ENCODE measurements at places on chromosomes 2 and 18. TPM values are rescaled to one million over a fixed set of nuclear protein-coding genes. Genes with fewer than 3 reads are reported as not detected.

DNA sequence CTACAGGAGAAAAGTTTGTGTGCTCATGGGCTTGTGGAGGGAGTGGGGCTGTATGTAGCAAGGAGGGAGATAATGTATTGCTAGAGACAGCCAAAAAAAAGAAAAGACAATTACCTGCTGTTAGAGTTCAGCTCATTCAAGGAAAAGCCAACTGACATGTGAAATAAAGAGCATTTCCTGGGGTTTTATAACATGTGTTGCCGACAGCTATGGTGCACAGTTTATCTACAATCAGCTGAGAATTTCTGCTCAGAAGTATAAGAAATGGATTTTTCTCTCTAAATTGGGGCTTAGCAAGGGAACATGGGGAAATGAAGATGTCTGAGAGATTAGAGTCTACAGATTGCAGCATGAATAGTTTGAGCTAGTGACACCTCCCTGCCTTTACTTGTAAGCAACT lies 674.1 kb downstream of the SUCLG1 start:
- DNase-seq: no peak

DNA sequence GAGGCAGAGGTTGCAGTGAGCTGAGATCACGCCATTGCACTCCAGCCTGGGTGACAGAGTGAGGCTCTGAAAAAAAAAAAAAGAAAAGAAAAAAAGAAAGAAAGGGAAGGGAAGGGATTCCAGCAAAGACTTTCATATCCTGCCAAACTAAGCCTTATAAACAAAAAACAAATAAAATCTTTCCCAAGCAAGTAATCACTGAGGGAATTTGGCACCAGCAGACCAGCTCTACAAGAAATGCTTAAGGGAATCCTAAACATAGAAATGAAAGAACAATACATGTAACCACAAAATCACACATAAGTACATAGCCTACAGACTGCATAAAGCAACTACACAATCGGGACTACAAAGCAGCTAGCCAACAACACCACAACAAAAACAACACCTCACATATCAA lies 79.1 kb downstream of the TRABD2A start:
- no peak for DNase-seq

- DNase-seq: peak; percentile 87
Measured at GRCh38 chr2:25314514-25315315, 27.0 kb downstream of the DNMT3A start.

DNA sequence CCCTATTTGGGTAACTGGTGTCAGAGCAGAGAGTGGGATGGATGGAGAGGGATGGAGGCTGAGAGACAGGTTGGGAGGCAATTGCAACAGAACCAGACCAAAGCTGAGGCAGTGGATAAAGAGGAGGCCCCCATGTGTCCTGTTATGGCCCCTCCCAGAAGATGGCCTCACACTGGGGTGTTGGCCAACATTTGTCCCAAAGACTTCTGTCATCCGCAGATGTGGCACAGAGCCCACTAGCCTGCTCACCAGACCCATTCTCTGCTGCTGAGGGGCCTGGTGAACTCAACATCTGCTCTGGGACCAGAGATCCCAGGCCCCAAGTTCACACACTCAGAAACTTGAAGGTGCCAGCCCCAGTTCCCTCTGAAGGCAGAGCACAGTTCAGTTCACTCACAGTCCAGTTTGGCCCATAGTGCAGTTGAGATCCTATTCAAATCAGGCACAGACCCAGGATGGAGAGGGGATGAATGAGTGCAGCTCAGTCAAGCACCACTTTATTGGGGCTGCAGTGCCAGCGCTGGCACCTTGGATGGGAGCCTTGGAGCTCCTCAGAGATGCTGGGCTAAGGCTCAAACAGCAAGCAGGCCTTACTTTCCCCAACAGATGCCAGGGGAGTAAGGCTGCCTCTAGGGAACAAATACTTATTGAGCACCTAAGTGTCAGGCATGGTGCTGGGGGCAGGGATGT lies 189.2 kb downstream of the ZBTB7C start:
- DNase-seq: no peak

DNA sequence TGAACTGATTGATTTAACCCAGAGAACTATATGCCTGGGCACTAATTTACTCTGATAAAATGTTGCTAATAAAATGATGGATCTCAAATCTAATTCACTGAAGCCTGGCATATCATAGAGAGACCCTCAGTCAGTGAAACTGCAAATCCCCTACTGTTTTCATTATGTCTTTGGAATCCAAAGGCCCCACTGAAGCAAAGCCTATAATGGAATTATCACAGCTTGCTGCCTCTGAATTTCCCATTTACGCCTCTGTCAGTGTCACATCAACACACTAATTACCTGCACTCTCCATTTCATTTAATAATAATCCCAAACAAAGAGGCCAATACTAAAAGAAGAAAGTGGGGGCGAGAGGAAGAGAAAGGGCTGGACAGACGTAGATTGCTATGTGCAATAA lies 470.9 kb downstream of the MBD2 start:
- no peak for DNase-seq

GRCh38 chr18:79571211-79572092 lies 108.2 kb upstream of the CTDP1 start:
- no peak for DNase-seq

DNA sequence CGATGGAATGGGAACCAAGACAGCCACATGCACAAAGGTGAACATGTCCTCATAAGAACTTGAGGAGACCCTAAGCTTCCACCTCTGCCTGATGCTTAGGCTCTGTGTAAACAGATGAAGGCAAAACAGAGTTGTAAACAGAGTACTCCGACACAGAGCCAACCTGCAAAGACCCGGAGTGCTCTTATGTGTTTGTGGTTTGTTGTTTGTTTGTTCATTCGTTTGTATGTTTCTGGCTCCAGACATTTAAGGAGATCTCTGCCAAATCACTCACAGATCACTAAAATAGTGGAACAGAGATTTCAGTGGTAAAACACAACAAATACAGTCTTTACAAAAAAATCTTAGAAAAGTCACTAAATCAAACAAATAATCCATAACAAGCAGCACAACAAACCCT lies 294.9 kb downstream of the EIPR1 start:
- no peak for DNase-seq

DNA sequence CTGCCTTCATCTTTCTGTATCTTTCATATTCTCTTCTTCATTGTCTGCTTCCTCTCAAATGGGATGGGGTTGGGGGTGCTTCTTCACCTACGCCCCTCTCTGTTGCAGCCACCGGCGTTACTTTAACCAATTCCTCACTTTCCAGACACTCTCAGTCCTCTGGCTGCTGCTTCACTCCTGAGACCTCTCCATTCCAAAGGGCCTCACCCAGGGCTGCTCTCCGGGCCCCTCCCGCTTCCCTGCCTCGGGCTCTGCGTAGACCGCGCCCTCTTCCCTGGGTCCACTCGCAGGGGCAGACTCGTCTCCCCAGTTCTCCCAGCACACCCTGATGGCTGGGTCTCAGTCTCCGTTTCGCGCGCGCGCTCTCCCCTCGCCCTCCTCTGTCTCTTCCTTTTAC lies 926 bp downstream of the SERPINB8 start:
- DNase-seq: peak; percentile 45

DNA sequence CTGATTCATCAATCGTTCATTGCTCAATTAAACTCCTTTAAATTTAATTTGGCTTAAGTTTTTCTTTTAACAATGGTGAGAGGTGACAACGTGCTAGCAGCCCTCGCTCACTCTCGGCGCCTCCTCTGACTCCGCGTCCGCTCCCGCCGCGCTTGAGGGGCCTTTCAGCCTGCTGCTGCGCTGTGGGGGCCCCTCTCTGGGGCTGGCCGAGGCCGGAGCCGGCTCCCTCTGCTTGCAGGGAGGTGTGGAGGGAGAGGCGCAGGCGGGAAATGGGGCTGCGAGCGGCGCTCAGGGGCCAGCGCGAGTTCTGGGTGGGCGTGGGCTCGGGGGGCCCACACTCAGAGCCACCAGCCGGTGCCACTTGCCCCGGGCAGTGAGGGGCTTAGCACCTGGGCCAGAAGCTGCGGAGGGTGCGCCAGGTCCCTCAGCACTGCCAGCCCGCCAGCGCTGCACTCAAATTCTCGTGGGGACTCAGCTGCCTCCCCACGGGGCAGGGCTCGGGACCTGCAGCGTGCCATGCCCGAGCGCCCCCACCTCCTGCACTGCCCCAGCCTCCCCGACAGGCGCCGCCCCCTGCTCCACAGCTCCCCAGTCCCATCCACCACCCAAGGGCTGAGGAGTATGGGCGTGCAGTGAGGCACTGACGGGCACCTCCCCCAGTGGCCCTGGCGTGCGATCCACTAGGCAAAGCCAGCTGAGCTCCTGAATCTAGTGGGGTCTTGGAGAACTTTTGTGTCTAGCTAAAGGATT lies 19.6 kb downstream of the ANKMY1 start:
- DNase-seq: no peak

DNA sequence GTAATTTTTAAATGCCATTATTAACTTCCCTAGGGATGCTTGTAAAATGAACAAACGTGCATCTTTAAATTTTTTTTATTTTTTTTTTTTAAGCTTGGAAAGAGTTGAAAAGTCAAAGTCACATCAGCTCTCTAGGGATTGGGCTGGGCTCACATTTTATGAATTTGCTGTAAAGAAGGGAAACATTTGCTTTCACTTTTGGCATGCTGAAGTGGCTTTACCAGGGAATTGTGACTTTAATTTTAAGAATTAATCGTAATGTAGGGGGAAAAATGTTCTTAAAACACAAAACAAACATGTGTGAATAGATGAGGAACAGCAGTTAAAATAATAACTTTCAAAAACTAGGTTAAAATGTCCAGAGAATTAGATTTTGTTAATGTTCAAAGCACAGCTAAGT lies 123.0 kb downstream of the AGAP1 start:
- no peak for DNase-seq

DNA sequence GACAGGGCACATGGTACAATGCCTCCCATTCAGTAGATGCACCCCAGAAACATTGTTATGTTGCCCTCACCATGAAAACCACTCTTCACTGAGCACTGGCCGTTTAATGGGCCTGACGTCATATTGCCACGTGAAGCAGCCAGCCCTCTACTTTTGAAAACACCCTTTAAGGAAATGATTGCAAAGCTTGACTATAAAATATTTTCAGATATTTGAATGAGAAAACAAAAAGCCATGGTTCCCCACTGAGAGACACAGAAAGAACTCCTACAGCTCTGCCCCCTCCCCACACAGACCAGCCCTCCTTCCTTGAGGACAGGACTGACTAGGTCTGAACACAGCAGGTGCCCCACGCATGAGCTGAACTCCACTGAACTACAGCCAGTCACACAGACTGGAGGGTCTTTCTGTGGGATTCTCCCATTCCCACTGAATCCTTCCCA lies 349.1 kb downstream of the ANAPC1 start:
- peak; percentile 28 for DNase-seq

GRCh38 chr18:54671291-54671881 lies 80.3 kb downstream of the DYNAP start:
- DNase-seq: peak; percentile 28

GRCh38 chr18:39611381-39612100 lies 2045.9 kb upstream of the CELF4 start:
- no peak for DNase-seq

GRCh38 chr18:75290737-75291358 lies 80.3 kb downstream of the TSHZ1 start:
- no peak for DNase-seq

GRCh38 chr2:191171708-191172355 lies 21.0 kb upstream of the STAT4 start:
- DNase-seq: no peak

- DNase-seq: no peak
Measured at GRCh38 chr2:224958462-224958857, 83.8 kb downstream of the DOCK10 start.

GRCh38 chr18:37659906-37660305 lies 94.3 kb upstream of the CELF4 start:
- no peak for DNase-seq

GRCh38 chr2:206323486-206323885 lies 49.0 kb downstream of the ZDBF2 start:
- no peak for DNase-seq

DNA sequence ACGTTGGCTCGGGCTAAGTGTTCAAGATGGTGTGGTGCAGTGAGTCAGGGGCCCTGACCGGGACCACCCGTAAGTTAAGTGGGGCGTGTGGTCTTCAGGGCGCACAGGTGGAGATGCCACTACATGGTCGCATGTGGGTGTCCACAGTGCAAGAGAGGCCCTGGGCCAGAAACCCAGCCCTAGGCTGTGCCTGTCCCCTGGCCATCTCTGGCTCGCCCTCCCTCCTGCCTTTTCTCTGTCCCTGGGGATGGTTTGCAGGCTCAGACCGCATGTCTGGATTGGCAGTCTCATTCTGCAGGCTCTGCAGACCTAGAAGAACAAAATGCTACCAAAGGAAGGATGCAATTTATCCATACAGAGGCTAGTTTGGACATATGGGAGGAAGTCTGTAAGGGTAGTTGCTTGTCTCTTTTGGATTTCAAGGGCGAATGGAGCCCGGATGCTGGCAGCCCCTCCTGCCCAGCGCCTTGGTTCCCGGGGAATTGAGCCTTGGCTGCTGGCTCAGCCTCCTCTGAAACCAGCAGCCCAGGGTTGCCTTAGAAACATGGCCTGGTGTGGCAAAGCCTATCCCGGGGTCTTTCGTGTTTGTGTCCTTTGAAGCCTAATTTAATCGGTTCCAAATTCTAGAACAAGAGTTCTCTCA lies 417.5 kb upstream of the HS6ST1 start:
- DNase-seq: no peak

DNA sequence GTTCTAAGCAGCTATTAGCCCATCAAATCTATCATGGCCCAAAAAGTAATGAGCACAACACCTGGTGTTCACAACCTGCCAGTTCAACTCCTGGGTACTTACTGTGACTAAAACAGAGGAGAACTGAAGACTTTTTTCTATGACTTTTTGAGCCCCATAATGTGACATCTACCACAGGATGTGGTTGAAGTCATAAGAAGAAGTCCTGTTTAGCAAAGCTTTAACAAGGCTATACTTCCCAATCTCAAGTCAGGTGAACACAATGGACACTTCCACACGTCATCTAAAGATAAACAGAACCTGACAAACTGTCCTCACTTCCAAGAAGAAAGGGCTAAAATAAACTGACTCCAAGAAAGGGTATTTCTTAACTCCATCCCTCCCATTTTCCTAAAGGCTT lies 138.8 kb downstream of the ATAD2B start:
- no peak for DNase-seq

DNA sequence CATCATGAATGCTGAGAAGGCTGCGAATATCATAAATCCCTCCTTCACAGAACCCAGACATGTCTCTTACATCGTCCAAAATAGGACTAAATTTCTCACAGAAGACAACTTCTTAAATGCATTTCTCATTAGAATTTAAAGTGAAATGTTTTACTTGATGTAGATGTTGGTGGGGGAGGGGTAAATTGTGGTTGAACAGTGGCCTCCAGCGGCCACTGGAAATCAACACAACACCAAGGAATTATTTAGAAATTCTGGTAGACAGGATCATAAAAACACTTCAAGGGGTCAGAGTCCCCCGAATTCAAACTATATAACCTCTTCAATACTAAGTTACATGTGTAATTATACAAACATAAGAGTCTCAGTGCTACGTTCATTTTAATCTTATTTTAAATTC lies 135.9 kb downstream of the ABCA12 start:
- peak; percentile 57 for DNase-seq

- no peak for DNase-seq
Measured at GRCh38 chr2:232522623-232523401, 2.6 kb downstream of the PRSS56 start.

Gene SDC1
- 34.5 TPM for polyA plus RNA-seq

Gene GGCX
- polyA plus RNA-seq: 47.2 TPM

Gene FOXD4L1
- polyA plus RNA-seq: 0.16 TPM

Gene ATOH8
- 17.6 TPM for polyA plus RNA-seq

Gene CXCR1
- polyA plus RNA-seq: 0.07 TPM

Gene ALPI
- 0.24 TPM for polyA plus RNA-seq

Gene C2orf80
- polyA plus RNA-seq: 0.96 TPM

Gene TMEM200C
- 2.3 TPM for polyA plus RNA-seq

Gene GPR35
- polyA plus RNA-seq: 4.2 TPM

Gene ASXL3
- 7.9 TPM for polyA plus RNA-seq

Gene PLGLB2
- polyA plus RNA-seq: 4.5 TPM

Gene TBR1
- not detected for polyA plus RNA-seq
